T-cell (primary cell): ENCODE measurements at places on chromosomes 13 and 19. TPM values are rescaled to one million over a fixed set of nuclear protein-coding genes. Genes with fewer than 3 reads are reported as not detected.

SELENOV gene
- not detected for total RNA-seq

RFPL4A gene
- total RNA-seq, result not detected

SLC25A41 gene
- total RNA-seq, result 0.33 TPM

GRCh38 chr13:44267980-44268379, 105.6 kb upstream of the SERP2 start:
- no peak overlapping the region for H3K4me3 ChIP-seq
- H3K27me3 ChIP-seq, result no peaks in the 10 kb centered on the region
- DNase-seq, result no peak
- no peaks in the 10 kb centered on the region for H3K36me3 ChIP-seq
- H3K4me1 ChIP-seq, result no peaks in the 10 kb centered on the region

DNA sequence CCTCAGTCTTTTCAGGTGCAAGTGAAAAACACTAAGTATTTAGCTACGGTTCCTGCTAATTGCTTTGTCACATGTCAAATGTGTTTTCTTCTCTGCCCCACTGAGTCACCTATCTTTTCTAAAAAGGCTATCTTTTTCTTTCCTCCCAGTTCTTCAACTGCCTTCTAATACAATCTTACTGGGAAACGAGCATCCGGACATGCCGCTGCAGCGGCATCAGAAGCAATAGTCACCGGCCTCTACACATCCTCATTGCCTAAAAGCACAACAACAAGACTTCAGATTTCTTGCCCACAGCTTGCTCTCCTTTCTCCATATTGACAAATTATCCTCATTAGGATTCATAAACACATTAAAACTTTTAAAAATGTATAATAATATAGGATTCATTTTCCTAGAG, 1.2 kb downstream of the PCDH9 start:
- H3K36me3 ChIP-seq, result no peaks in the 10 kb centered on the region
- H3K4me3 ChIP-seq, result no peak overlapping the region
- peaks cover 21% of the 10 kb centered on the region for H3K4me1 ChIP-seq
- DNase-seq, result no peak

DNA sequence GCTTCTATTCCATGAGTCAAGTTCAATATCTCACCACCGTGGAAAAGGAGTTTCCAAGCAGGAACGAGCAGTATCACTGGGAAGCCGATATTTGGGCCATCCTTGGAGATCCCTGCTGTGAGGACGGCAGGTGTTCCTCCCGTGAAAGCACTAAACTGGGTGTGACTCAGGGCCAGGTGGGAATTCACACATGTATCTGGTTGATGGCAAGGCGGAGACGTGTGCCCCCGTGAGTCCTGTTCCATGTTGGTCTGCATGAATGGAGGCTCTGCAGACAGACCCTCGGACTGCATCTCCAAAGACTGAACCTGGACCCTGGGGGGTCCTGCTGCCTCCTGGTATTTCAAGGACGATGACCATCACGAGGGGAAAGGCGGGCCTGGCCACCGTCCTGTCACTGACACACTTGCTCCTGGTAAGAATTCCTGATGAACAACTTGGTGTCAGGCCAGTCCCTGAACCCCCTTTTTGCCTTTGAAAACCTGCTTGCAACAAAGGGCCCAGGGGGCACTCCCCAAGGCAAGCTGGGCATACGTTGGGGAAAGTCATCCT, 22.8 kb upstream of the GAS6 start:
- H3K4me1 ChIP-seq, result peaks cover 13% of the 10 kb centered on the region
- peaks cover 21% of the 10 kb centered on the region for H3K27me3 ChIP-seq
- no peak for DNase-seq
- H3K36me3 ChIP-seq, result no peaks in the 10 kb centered on the region
- H3K27ac ChIP-seq, result no peak overlapping the region
- no peak overlapping the region for H3K4me3 ChIP-seq

- no peaks in the 10 kb centered on the region for H3K4me1 ChIP-seq
- no peaks in the 10 kb centered on the region for H3K36me3 ChIP-seq
- no peak overlapping the region for H3K4me3 ChIP-seq
- no peak for DNase-seq
These were observed 75.0 kb upstream of the VSTM2B start for GRCh38 chr19:29450812-29451211.

DNA sequence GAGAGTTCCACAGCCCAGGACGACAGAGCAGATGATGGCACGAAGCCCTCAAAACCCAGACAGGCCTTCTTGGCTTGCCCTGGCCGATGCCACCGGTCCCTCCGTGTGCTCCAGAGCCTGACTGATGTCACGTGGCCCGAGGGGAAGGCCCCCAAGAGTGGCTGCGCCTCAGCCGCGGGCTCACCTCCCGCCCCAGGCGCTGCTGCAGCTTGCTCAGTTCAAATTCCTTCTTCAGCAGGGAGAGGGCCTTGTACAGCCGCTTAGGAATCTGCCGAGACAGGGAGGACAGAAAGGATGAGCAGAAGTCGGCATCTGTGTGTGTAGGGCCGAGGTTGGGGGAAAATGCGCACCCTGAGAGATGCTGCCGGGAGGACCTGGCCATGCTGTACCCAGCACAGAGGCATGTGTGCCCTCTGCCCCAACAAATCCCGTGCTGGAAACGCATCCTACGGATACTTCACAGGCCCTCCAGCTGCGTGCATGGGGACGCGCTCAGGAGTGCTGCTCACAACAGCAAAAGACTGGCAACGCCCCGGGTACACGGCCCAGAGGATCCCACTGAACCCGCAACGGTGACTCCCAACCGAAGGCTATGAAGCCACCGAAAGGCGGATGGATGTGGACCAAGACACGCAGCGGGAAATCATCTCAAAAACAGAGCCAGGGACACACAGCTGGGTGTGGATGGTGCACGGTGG, 12.9 kb downstream of the LONP1 start:
- no peak for DNase-seq
- peaks cover 27% of the 10 kb centered on the region for H3K36me3 ChIP-seq
- H3K4me3 ChIP-seq, result no peak overlapping the region
- H3K27me3 ChIP-seq, result no peaks in the 10 kb centered on the region
- H3K4me1 ChIP-seq, result no peaks in the 10 kb centered on the region

DNA sequence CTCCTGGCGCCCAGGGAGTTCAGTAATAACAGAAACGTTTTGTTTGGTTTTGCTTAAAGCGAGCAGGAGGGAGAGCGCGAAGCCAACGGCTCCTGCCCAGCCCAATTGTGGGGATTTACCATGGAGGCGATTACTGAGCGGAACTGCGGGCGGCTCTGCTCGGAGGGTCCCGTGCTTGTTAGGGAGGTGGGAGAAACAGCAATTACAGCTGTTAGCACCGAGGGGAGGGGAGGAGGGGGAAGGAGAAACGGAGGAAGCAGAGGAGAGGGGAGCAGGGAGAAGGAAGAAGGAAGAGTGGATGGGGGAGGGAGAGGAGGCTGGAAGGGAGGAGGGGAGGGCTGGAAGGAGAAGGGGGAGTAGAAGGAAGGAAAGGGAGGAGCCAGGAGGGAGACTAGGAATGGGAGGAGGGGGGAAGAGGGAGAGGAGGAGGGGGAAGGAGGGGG, 7.7 kb upstream of the ONECUT3 start:
- H3K36me3 ChIP-seq, result no peaks in the 10 kb centered on the region
- H3K4me3 ChIP-seq, result no peak overlapping the region
- H3K27me3 ChIP-seq, result peaks cover 80% of the 10 kb centered on the region
- peaks cover 6% of the 10 kb centered on the region for H3K4me1 ChIP-seq
- H3K27ac ChIP-seq, result no peak overlapping the region

DNA sequence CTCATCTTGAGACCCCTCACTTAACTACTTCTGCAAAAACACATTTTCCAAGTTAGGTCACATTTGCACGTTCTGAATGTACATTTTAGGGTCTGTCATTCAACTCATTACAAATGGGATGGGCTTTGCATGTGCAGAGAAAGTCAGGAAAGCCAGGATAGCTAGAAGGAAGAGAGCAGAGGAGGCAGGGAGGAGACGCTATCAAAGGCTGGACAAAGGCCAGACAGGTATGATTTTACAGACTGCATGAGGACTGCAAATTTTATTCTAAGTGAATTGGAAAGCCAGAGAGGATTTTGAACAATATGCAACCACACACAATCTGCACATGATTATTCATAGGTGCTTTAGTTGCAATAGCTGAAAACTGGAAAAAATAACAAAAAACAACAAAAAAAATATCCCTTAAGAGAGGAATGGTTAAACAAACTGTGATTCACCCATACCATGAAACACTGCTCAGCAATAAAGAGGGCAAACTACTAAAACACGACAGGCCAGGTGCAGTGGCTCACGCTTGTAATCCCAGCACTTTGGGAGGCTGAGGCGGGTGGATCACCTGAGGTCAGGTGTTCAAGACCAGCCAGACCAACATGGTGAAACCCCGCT, 21.1 kb downstream of the SYDE1 start:
- no peaks in the 10 kb centered on the region for H3K36me3 ChIP-seq
- no peak for DNase-seq
- no peak overlapping the region for H3K4me3 ChIP-seq
- H3K27ac ChIP-seq, result no peak overlapping the region
- H3K4me1 ChIP-seq, result peaks cover 37% of the 10 kb centered on the region
